ENCODE measurements at places on chromosomes 6 and 20.
A peak's percentile ranks its signal among the peaks of the same experiment; 100 is the strongest.

DNA sequence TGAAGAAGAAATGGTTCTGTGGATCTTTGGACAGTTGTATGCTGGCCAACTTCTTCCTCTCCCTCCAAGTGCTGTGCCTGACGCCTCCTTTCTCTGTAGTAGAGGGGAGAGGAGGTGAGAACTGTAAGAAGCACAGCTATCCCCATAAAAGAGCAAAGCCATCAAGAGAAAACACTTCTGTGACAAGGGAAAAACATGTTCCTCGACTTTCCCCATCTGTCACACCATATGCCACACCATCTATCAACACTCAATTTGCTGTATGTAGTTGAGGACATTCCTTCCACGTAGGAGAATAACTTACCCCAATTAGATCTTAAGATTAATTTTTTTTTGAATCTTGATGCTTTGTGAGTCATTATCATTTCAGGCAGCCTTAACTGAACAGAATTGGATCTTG lies 156.2 kb upstream of the PLCB4 start:
- DNase-seq, result no peak

- DNase-seq, result no peak
Measured at GRCh38 chr6:25253351-25253750, 25.8 kb upstream of the CARMIL1 start.

GRCh38 chr6:83804886-83805285 lies 48.3 kb upstream of the RIPPLY2 start:
- no peak for DNase-seq

DNA sequence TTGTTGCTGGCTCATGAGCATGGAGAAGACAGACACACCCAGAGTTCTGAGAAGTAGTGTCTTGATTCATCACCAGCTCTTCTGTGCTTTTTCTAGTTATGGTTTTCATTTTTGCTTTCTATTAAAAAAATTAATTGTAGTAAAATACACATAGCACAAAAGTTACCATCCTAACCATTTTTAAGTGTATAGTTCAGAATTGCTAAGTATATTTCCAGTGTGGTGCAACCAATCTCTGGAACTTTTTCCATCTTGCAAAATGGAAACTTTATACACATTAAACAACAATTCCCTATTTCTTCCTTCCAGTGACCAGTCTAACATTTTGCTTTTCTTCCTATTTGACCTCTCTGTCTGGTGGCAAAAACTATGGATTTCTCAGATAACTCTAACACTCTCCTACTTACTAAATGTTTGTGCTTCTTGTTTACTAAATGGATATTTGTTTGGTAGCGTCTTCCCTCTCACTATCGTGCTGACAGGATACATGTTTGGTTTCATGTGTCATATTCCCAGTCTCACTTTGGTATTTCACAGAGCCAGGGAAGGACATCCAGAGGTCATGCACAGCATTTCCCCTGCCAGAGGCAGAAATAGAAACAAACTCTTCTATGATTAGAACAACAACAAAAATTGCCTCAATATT lies 40.6 kb downstream of the TXLNB start:
- no peak for DNase-seq

DNA sequence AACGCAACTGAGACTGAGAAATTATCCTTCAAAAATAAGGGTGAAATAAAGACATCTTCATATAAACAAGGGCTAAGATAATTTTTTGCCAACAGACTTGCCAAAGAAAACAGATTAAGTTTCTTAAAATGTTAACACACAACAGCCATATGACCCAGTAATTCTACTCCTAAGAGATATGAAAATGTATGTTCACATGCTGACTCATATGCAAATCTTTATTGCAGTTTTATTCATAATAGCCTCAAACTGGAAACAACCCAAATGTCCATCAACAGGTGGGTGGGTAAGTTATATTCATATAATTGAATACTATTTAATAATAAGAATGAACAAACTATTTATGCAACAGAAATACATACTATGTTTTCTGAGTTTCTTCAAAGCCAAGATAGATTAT lies 140.1 kb downstream of the REV3L start:
- DNase-seq, result no peak

- DNase-seq, result peak; percentile 49
Measured at GRCh38 chr6:75934643-75935472, 137.6 kb downstream of the IMPG1 start.

DNA sequence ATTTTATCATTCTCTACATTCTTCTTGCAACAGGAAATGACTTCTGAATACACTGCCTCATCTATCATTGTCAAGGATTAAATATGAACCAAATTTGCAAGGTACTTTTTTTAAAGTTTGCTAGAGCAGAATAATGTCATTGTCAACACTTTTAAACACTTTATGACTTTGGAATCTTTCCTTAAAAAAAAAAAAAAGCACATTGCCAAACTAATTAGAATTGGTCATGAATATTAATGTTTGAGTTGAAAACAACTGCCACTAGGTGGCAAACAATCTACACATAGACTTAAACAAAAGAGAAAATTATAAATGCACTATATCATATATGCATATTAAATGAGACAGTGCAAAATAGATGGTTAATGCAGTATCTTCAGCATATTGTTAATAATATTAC lies 32.5 kb upstream of the TMEM244 start:
- peak; percentile 24 for DNase-seq

DNA sequence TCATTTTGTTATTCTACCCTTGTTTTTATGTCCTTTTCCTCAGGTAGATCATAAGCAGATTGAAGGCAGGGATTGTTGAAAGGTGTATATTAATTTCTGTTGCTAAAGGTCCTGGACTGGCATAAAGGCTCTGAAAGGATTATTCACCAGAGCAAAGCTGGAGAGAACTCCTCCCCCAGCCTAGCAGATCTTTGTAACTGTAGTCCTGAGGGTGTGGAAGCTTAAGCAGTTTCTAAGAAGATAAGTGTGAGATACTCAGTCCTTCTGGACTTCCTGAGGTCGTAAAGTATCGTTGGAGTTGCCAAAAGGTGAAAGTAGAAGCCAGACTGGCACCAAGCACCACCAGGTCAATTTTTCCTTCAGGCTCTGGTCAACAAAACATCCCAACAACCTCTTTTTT lies 24.2 kb downstream of the CGA start:
- no peak for DNase-seq

- DNase-seq, result no peak
Measured at GRCh38 chr20:17543531-17544131, 12.5 kb upstream of the BFSP1 start.

DNA sequence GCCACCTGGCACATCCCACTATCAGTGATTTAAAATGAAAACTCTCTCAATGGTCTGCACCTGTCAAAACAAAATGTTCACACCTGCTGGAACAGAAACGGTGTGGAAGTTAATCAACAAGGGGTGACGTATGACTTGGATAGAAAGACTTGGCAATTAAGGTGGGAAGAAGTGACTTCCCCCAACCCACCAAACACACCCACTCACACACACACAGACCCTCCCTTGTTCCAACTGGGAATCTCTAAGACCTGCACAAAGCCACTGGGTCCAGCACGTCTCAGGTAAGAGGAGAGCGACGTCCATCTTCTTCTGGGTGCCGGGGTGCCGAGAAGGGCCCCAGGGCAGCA lies 25.1 kb upstream of the TCFL5 start:
- no peak for DNase-seq

- peak; percentile 21 for DNase-seq
Measured at GRCh38 chr6:163460307-163460782, 45.8 kb downstream of the QKI start.

DNA sequence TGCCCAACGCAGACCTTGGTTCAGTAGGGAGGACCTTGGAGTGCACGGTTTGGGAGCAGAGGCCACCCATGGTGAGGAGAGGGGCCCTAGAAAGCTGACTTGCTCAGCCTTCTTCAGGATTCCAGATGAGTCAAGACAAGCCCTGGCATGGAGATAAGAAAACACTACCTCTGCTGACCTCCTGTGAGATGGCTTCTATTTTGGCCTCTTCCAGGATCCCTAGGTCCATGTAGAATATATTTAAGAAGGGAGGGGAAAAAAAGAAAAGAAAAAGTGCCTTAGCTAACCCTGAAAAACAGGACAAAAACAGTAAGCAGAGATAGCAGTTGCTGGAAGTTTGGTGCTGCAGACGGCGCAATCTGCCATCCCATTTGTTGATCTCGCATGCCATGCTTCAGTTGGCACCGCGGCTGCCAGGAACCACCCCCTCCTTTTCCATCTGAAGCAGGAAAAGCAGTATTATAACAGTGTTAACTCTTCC lies 100.0 kb downstream of the ARMC2 start:
- DNase-seq, result peak; percentile 20

- DNase-seq, result no peak
Measured at GRCh38 chr6:138424004-138424904, 20.2 kb downstream of the HEBP2 start.

GRCh38 chr6:42745083-42745639 lies 742 bp downstream of the TBCC start:
- no peak for DNase-seq

DNA sequence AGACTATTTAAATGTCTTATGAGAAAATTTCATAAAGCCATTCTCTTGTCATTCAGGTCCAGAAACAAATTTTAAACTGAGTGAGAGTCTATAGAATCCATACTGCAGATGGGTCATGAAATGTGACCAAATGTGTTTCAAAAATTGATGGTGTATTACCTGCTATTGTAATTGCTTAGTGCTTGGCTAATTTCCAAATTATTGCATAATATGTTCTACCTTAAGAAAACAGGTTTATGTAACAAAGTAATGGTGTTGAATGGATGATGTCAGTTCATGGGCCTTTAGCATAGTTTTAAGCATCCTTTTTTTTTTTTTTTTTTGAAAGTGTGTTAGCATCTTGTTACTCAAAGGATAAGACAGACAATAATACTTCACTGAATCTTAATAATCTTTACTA lies 5.0 kb downstream of the MARCKS start:
- no peak for DNase-seq

- no peak for DNase-seq
Measured at GRCh38 chr20:3339571-3339970, 67.9 kb downstream of the DNAAF9 start.

DNA sequence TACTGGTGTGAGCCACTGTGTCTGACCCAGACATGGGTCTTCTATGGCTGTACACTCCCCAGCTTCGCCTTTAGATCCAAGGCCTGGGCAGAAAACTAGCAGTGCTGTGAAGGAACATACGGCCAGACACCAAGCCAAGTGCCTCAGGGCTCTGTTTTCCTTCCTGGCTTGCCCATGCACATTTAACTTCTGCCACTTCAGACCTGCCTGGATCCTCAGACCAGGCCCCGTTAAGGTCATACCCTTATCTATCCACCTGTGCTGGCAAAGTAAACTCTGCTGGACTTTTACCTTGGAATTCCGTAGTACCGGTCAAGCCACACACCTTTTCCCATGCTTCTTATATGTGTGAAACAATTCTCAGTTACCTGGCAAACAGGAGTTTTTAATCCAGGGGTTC lies 644.8 kb downstream of the PTPRT start:
- no peak for DNase-seq

- DNase-seq, result no peak
Measured at GRCh38 chr20:57441510-57442154, 50.4 kb downstream of the RBM38 start.
